ENCODE measurements at places on chromosomes 5 and 9.

- no peak for DNase-seq
- no peak overlapping the region for H3K4me3 ChIP-seq
- no peaks in the 10 kb centered on the region for H3K27me3 ChIP-seq
- H3K4me1 ChIP-seq, result no peaks in the 10 kb centered on the region
- no peak overlapping the region for H3K27ac ChIP-seq
These were observed 91.1 kb upstream of the FBN2 start for GRCh38 chr5:128629157-128629556.

GRCh38 chr9:16100537-16101091 is 547.8 kb downstream of the CCDC171 start:
- H3K27me3 ChIP-seq, result no peaks in the 10 kb centered on the region
- no peak overlapping the region for H3K27ac ChIP-seq
- no peak for DNase-seq
- no peak overlapping the region for H3K4me3 ChIP-seq
- no peaks in the 10 kb centered on the region for H3K4me1 ChIP-seq

DNA sequence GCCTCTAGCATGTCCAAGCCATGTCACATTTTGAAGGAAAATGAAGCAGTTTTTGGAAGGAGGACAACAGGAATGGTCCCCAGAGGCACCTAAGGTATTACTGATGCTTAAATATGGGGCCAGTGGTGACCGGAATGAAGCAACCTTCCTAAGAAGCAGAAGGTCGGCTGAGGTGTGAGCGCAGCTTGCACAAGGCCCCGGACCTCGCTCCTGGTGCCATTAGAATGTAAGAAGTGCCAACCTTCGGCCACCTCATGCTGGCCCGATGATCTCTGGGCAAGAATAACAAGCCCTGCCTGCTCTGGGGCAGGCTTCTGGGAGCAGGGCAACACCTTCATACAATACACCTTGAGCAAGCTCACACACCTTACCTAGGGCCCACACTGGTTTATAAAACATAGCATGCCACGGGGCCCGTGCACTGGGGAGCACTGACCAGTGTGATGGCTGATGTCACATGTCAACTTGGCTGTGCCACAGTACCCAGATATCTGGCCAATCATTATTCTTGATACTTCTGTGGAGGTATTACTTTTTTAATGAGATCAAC is 21.9 kb downstream of the SEMA4D start:
- peak overlapping the region; percentile 96 for H3K27ac ChIP-seq
- no peak for DNase-seq
- peak overlapping the region; percentile 92 for H3K4me3 ChIP-seq
- H3K27me3 ChIP-seq, result no peaks in the 10 kb centered on the region

GRCh38 chr5:175713930-175714329 is 56.1 kb downstream of the HRH2 start:
- H3K4me1 ChIP-seq, result no peaks in the 10 kb centered on the region
- DNase-seq, result no peak
- H3K4me3 ChIP-seq, result no peak overlapping the region
- peaks cover 42% of the 10 kb centered on the region for H3K27me3 ChIP-seq
- peaks cover 3% of the 10 kb centered on the region for H3K36me3 ChIP-seq

DNA sequence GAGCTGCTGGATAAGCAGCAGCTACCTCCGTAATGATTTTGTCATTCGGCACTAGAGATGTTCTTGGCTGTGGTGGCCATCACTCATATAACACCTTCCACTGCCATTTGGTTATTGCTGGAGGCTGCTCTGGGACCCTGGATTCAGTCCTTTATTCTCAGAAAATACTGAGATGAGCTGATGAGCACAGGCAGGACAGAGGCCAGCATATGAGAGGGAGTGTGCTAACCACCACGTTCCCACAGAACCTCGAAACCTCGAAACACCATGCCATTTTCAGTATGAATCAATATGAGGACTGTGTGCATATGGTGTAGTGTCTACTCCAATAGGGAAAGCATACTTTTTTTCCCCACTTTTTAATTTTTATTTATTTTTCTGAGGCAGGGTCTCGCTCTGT is 56.6 kb downstream of the ADAM19 start:
- no peak overlapping the region for H3K27ac ChIP-seq
- H3K36me3 ChIP-seq, result peaks cover 17% of the 10 kb centered on the region
- H3K27me3 ChIP-seq, result no peaks in the 10 kb centered on the region
- peaks cover 9% of the 10 kb centered on the region for H3K4me1 ChIP-seq
- no peak for DNase-seq

GRCh38 chr5:134902071-134902801 is 2.7 kb upstream of the PCBD2 start:
- DNase-seq, result no peak
- peaks cover 59% of the 10 kb centered on the region for H3K36me3 ChIP-seq
- peaks cover 3% of the 10 kb centered on the region for H3K4me1 ChIP-seq
- H3K27ac ChIP-seq, result no peak overlapping the region

DNA sequence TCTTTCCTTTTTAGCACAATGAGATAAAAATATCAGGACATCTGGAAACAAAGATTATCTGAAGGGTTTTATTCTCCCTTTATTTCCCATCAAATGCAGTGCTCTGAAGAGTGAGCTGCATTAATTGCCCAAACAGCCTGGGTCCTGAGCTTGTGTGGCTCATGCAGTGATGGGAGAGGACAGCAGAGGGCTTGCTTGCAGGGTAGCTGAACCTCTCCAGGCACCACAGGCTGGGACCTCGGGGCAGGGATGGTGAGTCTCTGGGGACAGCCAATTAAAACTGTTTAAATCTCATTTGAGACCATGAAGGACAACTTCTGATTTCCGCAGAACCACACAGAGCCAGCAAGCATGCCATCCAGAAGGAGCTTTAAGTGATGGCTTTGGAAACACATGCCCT is 71.2 kb downstream of the PLAC8L1 start:
- no peak overlapping the region for H3K27ac ChIP-seq
- no peak overlapping the region for H3K4me3 ChIP-seq
- no peak for DNase-seq
- H3K4me1 ChIP-seq, result no peaks in the 10 kb centered on the region
- no peaks in the 10 kb centered on the region for H3K36me3 ChIP-seq

DNA sequence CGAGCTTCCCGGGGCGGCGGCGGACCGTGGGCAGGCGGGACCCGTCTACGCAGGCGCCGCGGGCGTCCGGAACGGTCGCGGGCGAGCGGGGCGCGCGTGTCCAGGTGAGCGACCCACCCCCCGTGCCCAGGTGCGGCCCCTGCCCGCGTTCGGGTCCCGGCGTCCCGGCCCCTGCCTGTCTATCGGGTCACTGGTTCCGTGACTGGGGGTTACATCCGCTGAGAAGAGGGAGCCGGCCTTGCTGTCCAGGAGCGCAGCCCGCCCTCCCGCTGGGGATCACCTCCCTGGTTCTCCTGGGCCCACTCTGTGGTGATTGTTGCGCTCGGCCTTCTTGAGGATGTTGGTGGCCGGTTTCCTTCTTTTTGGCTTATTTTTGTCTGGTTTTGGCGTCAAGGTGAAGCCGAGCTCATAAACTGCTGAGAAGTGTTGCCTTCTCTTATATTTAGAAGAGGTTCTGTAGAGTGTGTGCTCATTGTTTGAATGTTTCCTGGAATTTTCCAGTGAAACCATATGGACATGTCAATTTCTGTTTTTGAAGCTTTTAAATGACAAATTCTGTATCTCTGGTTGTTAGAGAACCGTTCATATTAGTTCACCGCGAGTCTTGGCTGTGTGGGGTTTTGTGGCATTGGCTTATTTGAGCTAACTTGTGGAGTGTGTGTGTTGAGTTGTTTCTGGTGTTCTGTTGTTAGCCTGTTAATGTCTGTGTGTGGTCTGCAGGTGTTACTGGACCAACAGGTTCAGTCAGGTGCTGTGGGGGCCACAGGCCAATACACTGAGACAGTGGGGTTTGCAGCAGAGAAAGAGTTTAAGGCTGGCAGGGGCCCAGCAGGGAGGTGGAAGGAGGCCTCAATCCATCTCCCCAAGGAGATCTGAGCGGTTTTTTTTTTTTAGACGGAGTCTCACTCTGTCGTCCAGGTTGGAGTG is 621 bp downstream of the CEP72 start:
- H3K27me3 ChIP-seq, result peaks cover 11% of the 10 kb centered on the region
- peaks cover 21% of the 10 kb centered on the region for H3K4me1 ChIP-seq
- H3K36me3 ChIP-seq, result peaks cover 7% of the 10 kb centered on the region
- no peak for DNase-seq
- H3K4me3 ChIP-seq, result peak overlapping the region; percentile 94

- no peak overlapping the region for H3K27ac ChIP-seq
- no peak for DNase-seq
- no peak overlapping the region for H3K4me3 ChIP-seq
- H3K4me1 ChIP-seq, result peaks cover 4% of the 10 kb centered on the region
- H3K27me3 ChIP-seq, result peaks cover 48% of the 10 kb centered on the region
- H3K36me3 ChIP-seq, result no peaks in the 10 kb centered on the region
These were observed 256.5 kb upstream of the NFIL3 start for GRCh38 chr9:91680106-91680505.

- H3K27ac ChIP-seq, result no peak overlapping the region
- no peaks in the 10 kb centered on the region for H3K27me3 ChIP-seq
- no peaks in the 10 kb centered on the region for H3K36me3 ChIP-seq
- no peaks in the 10 kb centered on the region for H3K4me1 ChIP-seq
- DNase-seq, result no peak
These were observed 305.4 kb upstream of the KIF2A start for GRCh38 chr5:62000646-62001045.

DNA sequence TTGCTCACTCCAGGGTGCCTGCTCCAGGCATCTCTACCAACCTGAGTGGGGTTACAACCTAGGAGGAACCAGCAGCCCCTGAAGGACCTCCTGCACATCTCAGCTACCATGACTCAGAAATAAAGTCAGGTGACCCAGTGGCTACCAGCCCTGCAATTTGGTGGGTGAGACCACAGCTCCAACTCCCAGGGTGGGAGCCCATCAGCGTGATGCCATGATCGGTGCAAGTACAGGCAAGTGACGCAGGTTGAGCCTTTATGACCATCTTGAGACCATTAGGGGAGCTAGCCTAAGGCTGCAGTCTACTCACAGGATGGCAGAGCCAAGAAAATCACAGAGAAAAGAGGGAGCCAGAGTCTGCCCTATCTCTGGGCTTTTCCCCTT is 8.6 kb downstream of the SEPTIN8 start:
- H3K27me3 ChIP-seq, result no peaks in the 10 kb centered on the region
- H3K27ac ChIP-seq, result no peak overlapping the region
- peaks cover 11% of the 10 kb centered on the region for H3K4me1 ChIP-seq
- peaks cover 1% of the 10 kb centered on the region for H3K36me3 ChIP-seq

DNA sequence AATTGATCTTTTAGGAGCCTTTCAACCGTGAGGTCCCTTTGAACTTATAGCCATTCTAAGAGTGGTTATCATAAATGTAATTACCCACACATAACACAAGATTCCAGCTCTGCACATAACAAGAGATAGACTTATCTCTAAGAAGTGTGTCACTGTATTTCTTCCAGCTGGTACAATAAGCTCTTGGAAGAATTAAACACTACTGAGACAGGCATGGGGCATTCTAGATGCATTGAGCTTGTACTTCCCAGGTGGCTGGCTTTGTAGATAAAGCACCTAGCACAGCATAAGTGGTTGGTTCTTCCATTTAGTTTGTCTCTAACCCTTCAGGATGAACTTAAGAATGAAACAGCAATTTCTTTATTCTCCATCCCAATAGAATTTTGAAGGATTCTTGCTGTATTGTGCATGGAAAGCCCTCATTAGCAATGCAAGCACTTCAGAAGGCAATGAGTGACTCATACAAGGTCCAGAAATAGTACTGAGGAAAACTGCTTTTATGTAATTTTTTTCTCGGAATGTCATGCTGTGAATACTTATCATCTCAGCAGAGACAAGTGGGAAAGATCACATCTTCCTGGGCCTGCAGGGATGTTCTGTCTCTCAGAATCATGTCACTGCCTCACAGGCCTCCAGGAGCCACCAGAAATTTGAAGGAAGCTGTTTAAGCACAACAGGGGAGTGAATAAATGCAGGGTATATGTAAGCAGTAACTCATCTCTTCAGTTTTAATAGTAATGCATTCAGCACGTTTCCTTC is 91.1 kb upstream of the CD180 start:
- DNase-seq, result no peak

DNA sequence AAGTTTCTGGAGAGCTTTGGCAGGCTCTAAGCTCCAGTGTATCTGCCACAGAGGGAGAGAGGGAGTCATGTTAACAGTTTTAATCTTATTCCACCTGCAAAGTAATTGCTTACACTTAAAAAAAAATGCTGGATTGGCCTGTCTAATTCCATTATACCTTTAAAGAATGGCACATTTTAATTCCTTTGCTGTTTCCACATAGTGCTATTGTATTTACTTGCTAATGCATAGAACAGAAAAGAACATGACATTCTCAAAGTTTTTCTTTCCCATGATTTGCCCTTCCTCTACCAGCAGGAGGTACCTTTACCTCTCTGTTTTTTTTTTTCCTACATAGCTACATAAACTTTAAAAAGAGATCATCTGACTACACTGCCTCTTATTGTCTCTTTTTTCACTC is 318.0 kb downstream of the GLIS3 start:
- no peak overlapping the region for H3K4me3 ChIP-seq
- no peaks in the 10 kb centered on the region for H3K36me3 ChIP-seq
- no peak for DNase-seq
- no peaks in the 10 kb centered on the region for H3K4me1 ChIP-seq

DNA sequence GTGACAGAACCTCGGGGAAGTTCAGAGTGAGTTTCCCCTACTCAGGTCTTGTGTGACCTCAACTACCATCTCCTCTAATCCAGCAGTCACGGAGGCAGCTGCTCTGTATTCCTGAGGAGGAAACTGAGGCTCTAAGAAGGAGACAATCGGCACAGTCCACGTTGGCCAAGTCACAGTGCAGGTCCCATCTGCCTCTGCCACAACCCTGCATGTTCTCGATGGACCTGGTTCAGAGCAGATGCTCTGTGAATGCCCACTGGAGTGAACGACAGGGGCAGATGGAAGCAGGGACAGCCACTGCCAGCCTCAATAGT is 722 bp upstream of the ERGIC1 start:
- DNase-seq, result no peak
- peaks cover 24% of the 10 kb centered on the region for H3K36me3 ChIP-seq
- H3K27ac ChIP-seq, result peak overlapping the region; percentile 95
- H3K4me1 ChIP-seq, result peaks cover 40% of the 10 kb centered on the region
